ENCODE measurements at places on chromosomes 2 and 18.
A peak's percentile ranks its signal among the peaks of the same experiment; 100 is the strongest.

DNA sequence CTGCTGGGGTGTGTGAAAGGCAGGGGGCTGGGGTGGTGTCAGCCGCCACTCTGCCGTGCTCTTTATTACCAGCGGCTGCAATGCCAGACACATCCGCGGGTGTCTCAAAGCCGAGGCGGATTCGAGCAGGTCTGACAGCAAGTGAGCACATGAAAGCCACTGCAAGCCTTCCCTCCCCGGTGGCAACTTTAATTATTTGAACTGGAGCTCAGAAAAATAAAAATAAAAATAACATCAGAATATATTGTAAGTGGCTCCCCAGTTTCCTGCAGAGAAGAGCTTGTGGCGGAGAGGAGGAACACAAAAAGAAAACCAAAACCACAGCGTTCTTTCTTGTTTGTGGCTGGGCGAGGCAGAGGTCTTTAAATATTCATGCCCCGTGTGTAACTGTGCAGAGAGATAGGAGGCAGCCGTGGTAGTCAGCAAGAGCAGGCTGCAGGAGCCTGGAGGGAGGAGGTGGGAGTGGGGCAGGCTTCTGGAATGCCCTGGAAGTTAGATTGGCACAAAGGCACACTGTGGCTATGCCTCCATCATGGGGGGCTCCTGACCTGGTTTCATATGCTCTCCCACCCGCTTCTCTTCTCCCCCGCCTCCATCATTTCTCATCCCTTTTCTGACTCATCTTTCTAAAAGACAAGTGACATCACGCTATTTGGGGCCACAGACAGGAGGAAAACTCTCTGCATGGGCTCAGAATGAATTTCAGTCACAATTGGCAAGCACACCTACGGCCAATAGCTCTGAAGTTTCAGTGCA is 199.8 kb downstream of the CLIP4 start:
- DNase-seq, result peak; percentile 55

DNA sequence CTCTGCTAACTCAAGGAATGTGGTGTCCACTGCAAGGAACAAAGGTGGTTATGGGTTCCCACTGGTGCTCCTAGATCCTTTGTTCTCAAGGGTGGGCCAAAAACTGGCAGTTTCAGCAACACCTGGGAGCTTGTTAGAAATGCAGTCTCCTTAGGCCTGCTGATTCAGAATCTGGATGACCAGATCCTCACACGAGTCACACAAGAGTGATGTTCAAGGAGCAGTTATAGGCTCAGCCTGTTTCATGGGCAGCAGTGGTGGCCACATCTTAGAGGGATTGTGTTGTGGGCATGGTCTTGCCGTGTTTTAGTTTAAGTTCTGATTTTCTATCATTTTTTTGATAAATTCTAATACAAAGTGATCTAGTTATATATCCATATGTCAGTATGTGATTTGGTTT is 28.7 kb upstream of the MGAT5 start:
- DNase-seq, result no peak

- no peak for DNase-seq
Measured at GRCh38 chr2:174731546-174731945, 32.7 kb downstream of the CHRNA1 start.

GRCh38 chr2:85794491-85795121 is 40.8 kb downstream of the ATOH8 start:
- no peak for DNase-seq

- no peak for DNase-seq
Measured at GRCh38 chr2:235047171-235048160, 95.6 kb downstream of the SH3BP4 start.

GRCh38 chr2:28224648-28225472 is 167.8 kb upstream of the FOSL2 start:
- DNase-seq, result no peak

DNA sequence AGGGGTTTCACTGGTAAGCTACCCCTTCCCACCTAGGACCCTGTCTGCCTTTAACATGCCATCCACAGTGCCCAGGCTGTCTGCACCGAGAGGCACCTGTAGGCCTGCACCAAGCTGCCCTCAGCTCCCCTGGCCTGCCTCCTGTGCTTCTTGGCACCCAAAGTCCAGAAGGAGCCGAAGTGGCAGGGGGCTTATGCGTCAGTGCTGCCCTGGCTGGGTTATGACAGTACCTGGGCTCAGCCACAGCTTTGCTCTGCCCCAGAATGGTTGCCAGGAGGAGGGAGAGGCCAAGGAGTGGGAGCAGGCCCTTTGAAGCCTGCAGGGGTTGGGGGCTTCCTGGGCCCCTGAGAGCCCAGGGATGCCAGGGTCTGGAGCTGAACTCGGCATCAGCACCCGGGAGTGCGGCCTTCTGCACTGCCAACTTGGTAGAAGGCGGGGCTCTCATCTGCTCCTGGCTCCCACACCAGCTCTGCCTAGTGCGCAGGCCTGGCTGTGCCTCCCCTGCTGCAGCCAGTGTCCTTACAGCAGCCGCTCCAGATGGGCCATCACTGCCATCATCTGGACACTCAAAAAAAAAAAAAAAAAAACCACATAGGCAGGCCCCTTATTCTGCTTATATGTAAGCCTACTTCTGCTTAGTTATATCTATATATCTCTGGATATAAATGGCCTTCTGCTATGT is 155.4 kb downstream of the THSD7B start:
- DNase-seq, result no peak

DNA sequence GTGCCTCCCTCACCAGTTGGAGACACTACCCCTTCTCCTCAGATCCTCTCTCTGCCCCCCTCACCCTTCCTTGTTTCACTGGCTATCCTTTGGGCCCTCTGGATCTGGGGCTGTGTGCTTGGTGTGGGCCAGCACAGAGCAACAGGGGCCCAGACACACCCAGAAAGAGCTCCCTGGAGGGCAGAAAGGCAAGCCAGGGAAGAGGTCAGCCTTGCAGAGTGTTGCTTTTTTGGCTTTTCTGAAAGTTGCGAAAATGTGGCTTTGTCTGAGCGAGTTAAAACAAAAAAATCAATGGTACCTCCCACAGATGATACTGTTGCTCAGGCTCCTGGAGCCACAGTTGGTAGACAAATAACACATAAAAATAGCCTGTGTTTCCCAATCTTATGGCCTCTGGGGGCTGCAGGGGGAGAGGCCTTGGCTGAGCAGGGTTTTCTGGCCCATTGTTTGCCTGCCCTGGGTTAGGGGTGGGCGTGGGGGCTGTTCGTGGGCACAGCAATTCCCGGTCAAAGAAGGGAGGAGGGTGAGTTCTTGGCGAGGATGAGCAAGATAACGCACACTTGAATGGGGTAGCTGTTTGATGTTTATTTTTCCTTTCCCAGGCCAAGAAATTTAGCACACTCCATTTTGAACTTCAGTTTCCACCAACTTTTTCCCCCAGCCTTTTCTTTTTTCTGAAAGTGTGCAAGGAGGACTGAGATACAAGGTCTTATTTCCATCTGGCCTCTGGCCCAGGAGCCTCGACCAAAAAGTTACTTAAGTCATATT is 167.0 kb upstream of the HAAO start:
- no peak for DNase-seq

DNA sequence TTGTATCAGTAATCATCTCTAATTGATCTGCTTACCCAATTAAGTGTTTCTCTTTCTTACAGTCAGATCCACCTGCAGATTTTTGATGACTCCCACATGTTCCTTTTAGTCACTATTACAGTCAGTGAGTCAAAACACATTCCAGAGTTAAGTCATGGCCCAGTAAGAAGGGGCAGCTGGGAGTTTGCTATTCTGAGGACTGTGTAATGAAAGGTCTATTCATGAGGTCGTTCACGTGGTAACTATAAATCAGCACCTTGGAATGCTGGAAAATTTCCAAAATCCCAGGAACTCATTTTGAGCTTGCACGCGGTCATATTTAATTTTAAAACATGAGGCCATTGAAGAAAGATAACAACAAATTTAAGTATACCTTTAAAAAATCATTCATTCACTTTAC is 252.5 kb downstream of the XIRP2 start:
- no peak for DNase-seq
